ENCODE measurements at places on chromosomes 16 and 17. TPM values are rescaled to one million over a fixed set of nuclear protein-coding genes. Genes with fewer than 3 reads are reported as not detected.

FNDC8 gene
- total RNA-seq = 0.15 TPM

GGA3 gene
- total RNA-seq = 75.1 TPM

LRRC75A gene
- total RNA-seq = 2.6 TPM

GRCh38 chr16:86931410-86931941 is 353.1 kb downstream of the FOXL1 start:
- DNase-seq = no peak
- no peak overlapping the region for H3K27ac ChIP-seq
- H3K27me3 ChIP-seq = no peaks in the 10 kb centered on the region
- H3K4me1 ChIP-seq = no peaks in the 10 kb centered on the region

- no peaks in the 10 kb centered on the region for H3K4me1 ChIP-seq
- no peak for DNase-seq
- H3K27me3 ChIP-seq = no peaks in the 10 kb centered on the region
- no peak overlapping the region for H3K4me3 ChIP-seq
- no peak overlapping the region for H3K27ac ChIP-seq
- H3K36me3 ChIP-seq = no peaks in the 10 kb centered on the region
Measured at GRCh38 chr16:81804134-81804610, 25.1 kb downstream of the PLCG2 start.

DNA sequence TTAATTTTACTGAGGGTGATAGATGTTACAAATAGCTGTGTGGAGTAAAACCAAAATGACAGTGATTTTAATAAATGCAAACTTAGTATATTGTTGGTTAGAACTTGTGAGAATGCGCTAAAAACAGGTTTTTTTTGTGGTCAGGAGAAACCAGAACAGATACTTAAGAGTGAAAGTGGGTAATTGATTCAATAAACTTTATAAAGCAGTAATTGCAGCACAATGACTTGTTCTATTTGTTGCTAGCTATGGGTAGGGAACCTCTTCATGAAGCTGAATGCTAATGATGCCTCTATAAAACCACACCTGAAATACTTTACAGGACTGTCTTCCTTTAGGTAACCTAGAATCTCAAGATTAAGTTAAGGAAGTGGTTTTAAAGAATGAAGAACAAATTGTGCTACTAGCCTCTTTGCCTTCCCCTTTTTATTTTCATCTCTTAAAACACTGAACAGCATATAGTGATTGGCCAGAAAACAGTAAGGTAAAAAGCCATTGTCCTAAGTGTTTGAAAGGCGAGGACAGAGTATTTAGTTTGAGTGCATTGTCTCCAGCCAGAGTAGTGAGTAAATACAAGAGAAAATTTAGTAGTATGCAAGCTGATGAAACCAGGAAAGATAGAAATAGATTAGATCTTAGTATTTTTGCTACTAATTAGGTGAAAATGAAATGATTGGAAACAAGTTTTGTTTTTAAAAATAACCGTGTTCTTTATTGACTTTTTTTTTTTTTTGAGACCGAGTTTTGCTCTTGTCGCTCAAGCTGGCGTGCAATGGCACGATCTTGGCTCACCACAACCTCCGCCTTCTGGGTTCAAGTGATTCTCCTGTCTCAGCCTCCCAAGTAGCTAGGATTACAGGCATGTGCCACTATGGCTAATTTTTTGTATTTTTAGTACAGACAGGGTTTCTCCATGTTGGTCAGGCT is 6.0 kb downstream of the GGNBP2 start:
- H3K4me3 ChIP-seq = no peak overlapping the region
- no peak for DNase-seq
- H3K27ac ChIP-seq = no peak overlapping the region
- H3K4me1 ChIP-seq = peaks cover 82% of the 10 kb centered on the region

DNA sequence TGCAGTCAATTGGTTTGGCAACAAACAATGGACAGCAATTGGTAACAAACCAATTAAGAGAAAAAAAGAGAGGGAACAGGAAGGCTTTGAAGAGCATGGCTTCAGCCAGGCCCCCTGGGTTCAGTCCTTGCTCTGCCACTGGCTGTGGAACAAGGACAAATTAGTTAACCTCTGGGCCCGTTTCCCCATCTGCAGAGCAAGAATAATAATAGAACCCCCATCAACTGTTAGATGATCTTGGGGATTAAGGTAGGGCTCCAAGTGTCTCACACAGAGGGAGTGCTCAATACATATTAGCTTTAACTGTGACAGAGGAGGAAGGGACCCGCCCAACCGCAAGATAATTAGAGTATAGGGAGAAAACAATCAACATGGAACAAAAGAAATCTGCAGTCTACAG is 55.2 kb downstream of the PECAM1 start:
- H3K27me3 ChIP-seq = no peaks in the 10 kb centered on the region
- H3K36me3 ChIP-seq = peaks cover 3% of the 10 kb centered on the region
- no peaks in the 10 kb centered on the region for H3K4me1 ChIP-seq
- H3K27ac ChIP-seq = no peak overlapping the region
- no peak for DNase-seq

CORO6 gene
- 2.5 TPM for total RNA-seq

DNA sequence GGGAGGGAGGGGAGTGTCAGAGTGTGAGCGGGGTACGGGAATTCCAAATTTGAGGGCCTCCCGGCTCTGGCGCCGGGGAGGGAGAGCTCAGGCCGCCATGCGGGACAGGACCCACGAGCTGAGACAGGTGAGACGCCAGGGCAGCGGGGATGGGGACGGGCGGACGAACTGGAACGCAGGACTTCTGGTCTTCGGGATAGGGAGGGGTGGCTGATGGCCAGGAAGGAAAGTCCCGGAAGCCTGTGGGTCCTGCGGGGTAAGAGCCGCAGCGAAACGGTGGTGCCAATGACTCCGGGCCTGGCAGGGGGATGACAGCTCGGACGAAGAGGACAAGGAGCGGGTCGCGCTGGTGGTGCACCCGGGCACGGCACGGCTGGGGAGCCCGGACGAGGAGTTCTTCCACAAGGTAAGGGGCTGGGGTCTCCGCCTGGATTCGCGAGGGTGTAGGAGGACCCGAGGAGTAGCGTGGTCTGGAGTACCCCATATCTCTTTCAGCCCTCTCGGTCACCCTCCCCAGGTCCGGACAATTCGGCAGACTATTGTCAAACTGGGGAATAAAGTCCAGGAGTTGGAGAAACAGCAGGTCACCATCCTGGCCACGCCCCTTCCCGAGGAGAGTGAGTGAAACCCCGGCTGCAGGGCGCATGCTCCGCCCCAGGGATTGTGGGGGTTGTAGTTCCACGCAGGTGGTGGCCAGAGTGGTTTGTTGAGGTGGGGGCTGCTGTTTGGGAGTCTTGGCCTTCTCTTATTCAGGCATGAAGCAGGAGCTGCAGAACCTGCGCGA is 543 bp downstream of the STX4 start:
- H3K27ac ChIP-seq = peak overlapping the region; percentile 78
- H3K36me3 ChIP-seq = peaks cover 8% of the 10 kb centered on the region
- H3K4me3 ChIP-seq = peak overlapping the region; percentile 98
- H3K4me1 ChIP-seq = peaks cover 19% of the 10 kb centered on the region
- no peaks in the 10 kb centered on the region for H3K27me3 ChIP-seq
- peak; percentile 82 for DNase-seq

SLFN14 gene
- 0.16 TPM for total RNA-seq

GRCh38 chr17:48153691-48154358 is 46.3 kb downstream of the SNX11 start:
- H3K27ac ChIP-seq = no peak overlapping the region
- DNase-seq = no peak
- H3K36me3 ChIP-seq = peaks cover 38% of the 10 kb centered on the region
- no peak overlapping the region for H3K4me3 ChIP-seq

MMP2 gene
- not detected for total RNA-seq

- H3K36me3 ChIP-seq = no peaks in the 10 kb centered on the region
- no peak overlapping the region for H3K4me3 ChIP-seq
- H3K27me3 ChIP-seq = peaks cover 4% of the 10 kb centered on the region
- no peak for DNase-seq
Measured at GRCh38 chr16:56530872-56531271, 11.0 kb upstream of the BBS2 start.

SPATA22 gene
- total RNA-seq = not detected

- no peak for DNase-seq
- no peaks in the 10 kb centered on the region for H3K36me3 ChIP-seq
- no peaks in the 10 kb centered on the region for H3K27me3 ChIP-seq
- no peak overlapping the region for H3K4me3 ChIP-seq
- no peak overlapping the region for H3K27ac ChIP-seq
Measured at GRCh38 chr17:76420356-76421043, 32.5 kb downstream of the UBE2O start.

RRAD gene
- total RNA-seq = 0.88 TPM

GRCh38 chr17:15245054-15245453 is 20.1 kb downstream of the PMP22 start:
- H3K4me1 ChIP-seq = no peaks in the 10 kb centered on the region
- no peak overlapping the region for H3K27ac ChIP-seq
- H3K36me3 ChIP-seq = no peaks in the 10 kb centered on the region

GRCh38 chr16:8776129-8776584 is 21.3 kb downstream of the TMEM186 start:
- H3K27me3 ChIP-seq = no peaks in the 10 kb centered on the region
- no peak for DNase-seq
- H3K4me3 ChIP-seq = no peak overlapping the region
- peaks cover 3% of the 10 kb centered on the region for H3K36me3 ChIP-seq

- H3K36me3 ChIP-seq = no peaks in the 10 kb centered on the region
- no peak for DNase-seq
- no peak overlapping the region for H3K4me3 ChIP-seq
- peaks cover 8% of the 10 kb centered on the region for H3K4me1 ChIP-seq
- no peak overlapping the region for H3K27ac ChIP-seq
- no peaks in the 10 kb centered on the region for H3K27me3 ChIP-seq
Measured at GRCh38 chr17:9228408-9229159, 207.3 kb downstream of the NTN1 start.

NOD2 gene
- total RNA-seq = 1.8 TPM

DNA sequence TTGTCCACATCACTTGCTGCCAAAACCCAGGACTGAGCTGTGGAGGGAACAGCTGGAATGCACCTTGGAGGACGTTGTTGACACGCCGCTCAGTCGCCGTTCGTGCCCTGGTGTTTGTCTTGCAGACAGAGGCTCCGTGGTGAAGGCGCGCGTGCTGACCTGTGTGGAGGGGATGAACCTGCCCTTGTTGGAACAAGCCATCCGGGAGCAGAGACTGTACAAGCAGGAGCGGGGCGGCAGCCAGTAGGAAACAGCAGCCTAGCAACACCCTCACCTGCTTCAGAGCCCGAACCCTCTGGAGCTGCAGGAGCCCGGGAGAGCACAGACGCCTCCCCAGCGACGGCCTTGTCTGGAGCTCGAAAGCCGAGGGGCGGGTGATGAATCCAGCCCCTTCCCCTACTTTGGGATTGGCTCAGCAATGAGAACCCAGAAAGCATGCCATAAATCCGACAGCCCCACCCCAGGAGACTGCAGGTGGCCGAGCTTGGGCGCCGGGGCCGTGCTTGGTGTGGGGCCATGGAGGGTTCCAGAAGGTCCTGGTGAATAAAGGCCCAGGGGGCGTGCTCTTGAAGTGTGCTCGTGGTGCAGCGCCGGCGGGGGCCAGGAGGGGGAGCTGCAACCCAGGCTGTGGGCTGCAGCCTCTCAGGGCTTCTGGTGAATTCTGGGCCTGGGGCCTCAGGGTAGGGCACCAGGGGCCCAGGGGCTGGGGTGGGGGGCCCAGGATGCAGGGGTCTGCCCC is 470 bp upstream of the CDK3 start:
- H3K27ac ChIP-seq = no peak overlapping the region
- peak; percentile 53 for DNase-seq
- peaks cover 12% of the 10 kb centered on the region for H3K4me1 ChIP-seq

- DNase-seq = no peak
- peaks cover 62% of the 10 kb centered on the region for H3K27me3 ChIP-seq
- H3K4me1 ChIP-seq = no peaks in the 10 kb centered on the region
- H3K4me3 ChIP-seq = no peak overlapping the region
- H3K27ac ChIP-seq = no peak overlapping the region
Measured at GRCh38 chr17:61455324-61456060, 3.3 kb downstream of the TBX4 start.

- H3K36me3 ChIP-seq = no peaks in the 10 kb centered on the region
- H3K4me1 ChIP-seq = peaks cover 26% of the 10 kb centered on the region
- peak overlapping the region; percentile 78 for H3K4me3 ChIP-seq
- DNase-seq = no peak
- peak overlapping the region; percentile 75 for H3K27ac ChIP-seq
Measured at GRCh38 chr16:1351215-1351581, 480 bp downstream of the TSR3 start.

GRCh38 chr17:36643086-36643685 is 41.8 kb downstream of the MRM1 start:
- H3K27ac ChIP-seq = no peak overlapping the region
- DNase-seq = no peak
